ENCODE measurements at places on chromosomes 16 and 17.

- no peak for DNase-seq
Measured at GRCh38 chr17:32311028-32311536, 30.9 kb downstream of the C17orf75 start.

DNA sequence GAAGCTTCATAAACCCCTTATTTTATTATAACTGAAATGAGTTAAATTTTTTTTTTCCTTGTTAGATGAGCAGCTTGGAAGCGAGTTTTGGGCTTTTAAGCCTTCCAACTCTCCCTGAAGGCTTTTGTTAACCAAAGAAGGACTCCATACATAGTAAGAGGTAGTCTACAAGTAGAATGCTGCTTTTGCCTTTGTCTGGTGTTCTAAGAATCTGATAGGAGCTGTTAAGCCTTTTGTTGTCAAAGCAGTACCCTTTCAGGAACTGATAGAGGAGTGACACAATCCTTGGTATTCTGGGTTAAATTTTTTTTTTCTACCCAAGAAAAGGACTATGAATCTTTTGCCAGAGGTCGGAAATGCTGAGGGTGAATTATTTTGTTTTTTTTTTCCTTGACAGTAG lies 26.1 kb downstream of the MAP2K4 start:
- no peak for DNase-seq

- DNase-seq = no peak
Measured at GRCh38 chr17:45889579-45889978, 4.8 kb upstream of the MAPT start.

DNA sequence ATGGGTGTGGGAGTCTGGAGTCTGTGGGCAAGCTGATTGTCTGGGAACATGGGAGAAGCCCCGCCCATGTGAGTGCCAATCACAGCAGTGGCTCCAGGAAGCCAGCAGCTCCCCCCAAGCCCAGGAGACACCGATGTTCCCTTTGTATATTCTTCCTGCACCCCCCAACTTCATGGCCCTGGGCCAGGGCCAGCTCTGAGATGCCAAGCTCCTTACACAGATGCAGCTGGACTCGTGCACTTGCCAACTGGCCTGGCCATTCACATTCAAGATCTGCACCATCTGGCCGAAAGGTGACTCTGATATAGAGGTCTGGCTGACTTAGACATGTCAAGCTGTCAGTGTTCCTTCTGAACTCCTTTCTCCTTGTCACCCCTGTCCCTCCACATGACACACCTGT lies 50.5 kb downstream of the CACNG5 start:
- DNase-seq = no peak

GRCh38 chr17:68205808-68206720 lies 41.8 kb upstream of the AMZ2 start:
- no peak for DNase-seq

- no peak for DNase-seq
Measured at GRCh38 chr17:69967910-69968411, 107.1 kb upstream of the KCNJ16 start.

GRCh38 chr16:130533-131173 lies 7.8 kb downstream of the NPRL3 start:
- no peak for DNase-seq

DNA sequence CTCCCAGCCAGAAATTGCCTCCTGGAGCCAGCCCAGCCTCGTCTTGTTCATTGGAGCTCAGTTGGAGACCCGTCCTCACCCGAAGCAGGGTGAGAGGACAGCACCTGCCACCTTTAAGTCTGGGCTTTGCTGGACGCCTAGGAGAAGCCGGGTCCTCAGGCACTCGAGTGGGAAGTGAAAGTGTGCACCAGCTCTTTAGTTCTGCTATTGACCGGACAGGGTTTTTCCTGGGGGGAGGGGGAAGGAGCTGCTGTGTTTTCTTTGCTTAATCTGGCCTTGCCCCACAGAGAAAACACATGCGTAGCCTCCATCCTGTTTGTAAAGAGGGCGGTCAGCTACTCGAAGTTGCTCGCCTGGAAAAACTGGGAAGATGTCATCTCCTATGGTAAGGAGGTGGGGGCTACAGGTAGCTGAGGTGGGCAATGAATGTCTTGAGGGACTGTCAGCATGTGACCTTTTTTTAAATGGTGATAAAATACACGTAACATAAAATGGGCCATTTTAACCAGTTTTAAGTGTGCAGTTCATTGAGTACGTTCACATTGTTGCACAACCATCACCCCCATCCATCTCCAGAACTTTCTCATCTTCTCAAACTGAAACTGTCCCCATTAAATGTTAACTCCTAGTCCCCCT lies 34.4 kb downstream of the CMIP start:
- DNase-seq = no peak

DNA sequence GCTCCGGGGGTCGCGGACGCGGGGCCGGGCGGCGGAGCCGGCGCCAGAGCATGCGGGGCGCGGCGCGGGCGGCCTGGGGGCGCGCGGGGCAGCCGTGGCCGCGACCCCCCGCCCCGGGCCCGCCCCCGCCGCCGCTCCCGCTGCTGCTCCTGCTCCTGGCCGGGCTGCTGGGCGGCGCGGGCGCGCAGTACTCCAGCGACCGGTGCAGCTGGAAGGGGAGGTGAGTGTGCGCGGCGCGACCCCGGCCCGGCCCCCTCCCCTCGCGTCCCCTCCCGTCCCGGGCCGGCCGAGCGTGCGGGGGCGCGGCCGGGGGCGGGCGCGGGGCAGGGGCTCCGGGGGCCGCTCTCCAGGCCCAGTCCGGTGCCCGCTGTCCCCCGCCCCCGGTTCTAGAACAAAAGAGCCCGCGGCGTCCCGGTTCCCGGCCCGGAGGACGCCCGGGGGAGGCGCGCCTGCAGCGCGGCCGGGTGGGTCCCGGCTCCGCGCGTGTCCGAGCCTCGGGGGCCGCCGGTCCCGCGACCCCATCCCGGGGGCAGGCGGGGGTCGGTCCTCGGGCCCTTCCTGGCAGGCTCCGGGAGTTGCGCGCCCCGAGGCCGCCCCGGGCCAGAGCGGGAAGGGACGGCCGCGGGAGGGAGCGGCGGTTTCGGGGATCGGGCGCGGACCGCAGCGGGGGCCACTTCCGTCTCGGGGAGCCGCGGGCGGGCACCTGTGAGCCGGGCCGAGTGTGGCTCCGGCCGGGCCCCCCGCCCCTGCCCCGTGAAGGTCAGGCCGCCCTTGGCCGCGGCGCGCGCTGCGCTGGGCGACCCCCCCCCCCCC lies 563 bp downstream of the METRNL start:
- no peak for DNase-seq

DNA sequence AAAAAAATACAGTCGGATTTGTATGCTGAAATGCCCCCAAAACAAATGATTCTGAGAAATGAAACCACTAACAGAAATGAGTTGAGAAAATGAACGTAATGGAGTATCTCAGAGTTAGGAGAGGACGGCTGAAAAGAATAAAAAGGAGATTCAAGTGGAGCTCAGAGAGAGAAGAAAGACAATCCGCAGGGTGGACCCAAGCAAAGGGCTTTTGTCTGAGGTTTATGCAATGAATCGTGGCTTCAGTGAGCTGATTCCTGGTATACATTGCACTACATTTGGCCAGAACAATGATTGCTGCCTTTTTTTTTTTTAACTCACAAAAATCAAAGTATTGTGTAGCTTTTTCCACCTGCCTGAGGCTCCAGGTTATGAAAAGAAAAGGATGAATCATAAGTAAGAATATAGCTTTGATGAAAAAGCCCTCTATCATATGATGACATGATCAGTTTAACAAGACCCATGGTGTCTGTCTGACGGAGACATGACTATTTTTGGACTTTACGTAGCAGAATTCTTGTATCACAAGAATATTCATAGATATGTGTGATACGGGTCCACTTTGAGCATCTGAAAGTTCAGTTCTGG lies 4.4 kb upstream of the MED9 start:
- DNase-seq = no peak

- DNase-seq = no peak
Measured at GRCh38 chr16:81448154-81449131, 3.8 kb downstream of the CMIP start.

- no peak for DNase-seq
Measured at GRCh38 chr16:27840311-27841060, 223.0 kb downstream of the GSG1L start.

- DNase-seq = no peak
Measured at GRCh38 chr17:58172369-58173071, 5.7 kb downstream of the OR4D2 start.

GRCh38 chr17:49835472-49835871 lies 12.4 kb downstream of the TAC4 start:
- no peak for DNase-seq

GRCh38 chr16:83878838-83879237 lies 20.1 kb upstream of the MLYCD start:
- no peak for DNase-seq

- DNase-seq = no peak
Measured at GRCh38 chr16:2473999-2474876, 689 bp upstream of the TBC1D24 start.

DNA sequence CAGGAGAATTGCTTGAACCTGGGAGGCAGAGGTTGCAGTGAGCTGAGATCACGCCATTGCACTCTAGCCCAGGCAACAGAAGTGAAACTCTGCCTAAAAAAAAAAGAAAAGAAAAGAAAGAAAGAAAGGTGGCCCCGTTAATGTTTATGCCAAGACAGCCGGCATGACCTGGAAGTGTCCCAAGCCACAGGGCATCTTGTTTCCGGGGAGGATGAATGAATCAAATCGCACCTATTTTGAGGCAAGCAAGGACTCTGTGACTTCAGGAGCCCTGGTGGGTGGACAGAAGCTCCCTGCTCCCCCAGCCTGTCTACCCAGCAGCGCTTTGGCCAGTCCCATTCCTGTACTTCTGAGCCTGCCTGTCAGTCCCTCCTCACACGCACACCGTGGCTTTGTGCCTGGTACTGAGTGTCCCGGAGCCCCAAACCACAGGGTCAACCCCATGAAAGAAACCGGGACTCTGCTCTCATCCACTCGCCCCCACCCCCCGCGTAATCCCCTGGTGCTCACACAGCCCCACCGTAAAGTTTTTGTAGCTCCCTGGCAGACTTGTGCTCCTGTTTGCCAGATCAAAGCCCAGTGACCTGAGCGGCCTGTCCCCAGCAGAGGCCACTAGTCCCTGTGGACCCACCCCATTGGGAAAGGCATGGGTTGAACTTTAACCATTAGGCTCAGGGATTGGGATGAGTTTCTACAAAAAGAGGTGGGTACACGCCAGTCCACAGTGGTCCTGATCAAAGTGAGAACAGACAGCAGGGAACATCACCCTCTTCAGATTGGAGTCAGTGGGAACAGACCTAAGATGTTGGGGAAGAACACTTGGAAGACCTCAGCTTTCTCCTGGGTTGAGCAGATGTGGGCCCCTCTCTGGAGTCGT lies 19.3 kb downstream of the CD2BP2 start:
- DNase-seq = peak; percentile 10

GRCh38 chr17:17666111-17666714 lies 15.0 kb upstream of the RAI1 start:
- DNase-seq = no peak

DNA sequence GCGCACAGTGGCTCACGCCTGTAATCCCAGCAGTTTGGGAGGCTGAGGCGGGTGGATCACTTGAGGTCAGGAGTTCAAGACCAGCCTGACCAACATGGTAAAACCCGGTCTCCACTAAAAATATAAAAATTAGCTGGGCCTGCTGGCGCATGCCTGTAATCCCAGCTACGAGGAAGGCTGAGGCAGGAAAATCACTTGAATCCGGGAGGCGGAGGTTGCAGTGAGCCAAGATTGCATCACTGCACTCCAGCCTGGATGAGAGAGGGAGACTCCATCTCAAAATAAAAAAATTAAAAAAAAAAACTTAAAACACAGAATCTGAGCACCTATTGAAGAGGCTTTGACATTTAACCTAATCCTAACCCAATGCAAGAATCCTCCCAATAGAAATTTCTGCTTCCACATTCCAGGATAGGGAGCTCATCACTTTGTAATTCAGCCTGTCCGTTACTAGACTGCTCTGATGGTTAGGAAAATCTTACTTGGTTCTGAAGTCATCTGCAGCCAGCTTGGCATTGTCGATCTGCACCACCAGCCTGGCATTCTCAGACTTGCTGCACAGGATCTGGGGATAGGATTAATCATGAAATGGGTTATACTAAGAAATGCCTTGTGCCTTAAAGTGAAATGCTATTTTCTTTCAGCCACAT lies 2.1 kb downstream of the KRT33B start:
- DNase-seq = no peak

DNA sequence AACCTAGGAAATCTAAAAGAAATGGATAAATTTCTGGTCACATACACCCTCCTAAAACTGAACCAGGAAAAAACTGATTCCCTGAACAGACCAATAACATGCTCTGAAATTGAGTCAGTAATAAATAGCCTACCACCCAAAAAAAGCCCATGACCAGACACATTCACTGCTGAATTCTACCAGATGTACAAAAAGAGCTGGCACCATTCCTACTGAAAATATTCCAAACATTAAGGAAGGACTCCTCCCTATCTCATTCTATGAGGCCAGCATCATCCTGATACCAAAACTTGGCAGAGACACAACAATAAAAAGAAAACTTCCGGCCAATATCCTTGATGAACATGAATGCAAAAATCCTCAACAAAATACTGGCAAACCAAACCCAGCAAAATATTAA lies 52.9 kb downstream of the TTC19 start:
- DNase-seq = no peak

- no peak for DNase-seq
Measured at GRCh38 chr16:84740596-84741116, 40.9 kb downstream of the USP10 start.

- no peak for DNase-seq
Measured at GRCh38 chr17:77864234-77865111, 94.0 kb upstream of the TNRC6C start.

All from NCI-H2029 treated with DMSO at 0.1 percent for 48 hours (cell line).